ENCODE measurements at places on chromosomes 12 and 14.
A peak's percentile ranks its signal among the peaks of the same experiment; 100 is the strongest.

GRCh38 chr12:12398026-12398859 is 41.4 kb downstream of the BORCS5 start:
- DNase-seq, result no peak

- peak; percentile 60 for DNase-seq
These were observed 347 bp downstream of the SYNDIG1L start for GRCh38 chr14:74425525-74426201.

DNA sequence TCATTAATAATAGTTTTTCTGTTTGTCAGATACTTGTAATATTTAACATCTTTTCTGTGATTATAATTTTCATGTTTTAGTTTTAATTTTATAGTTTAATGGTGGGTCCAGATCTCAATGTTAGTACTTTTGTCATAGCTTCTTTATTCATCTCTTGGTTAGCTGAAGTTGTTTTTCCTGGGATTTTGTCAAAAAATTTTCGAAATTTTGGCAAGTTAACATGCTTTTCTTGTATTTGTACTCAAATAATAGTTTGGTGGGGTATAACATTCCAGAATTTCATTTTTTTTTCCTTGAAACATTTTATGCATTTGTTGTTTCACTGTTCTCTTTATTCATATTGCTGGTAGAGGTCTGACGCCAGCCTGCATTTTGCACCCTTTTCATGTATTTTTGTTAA is 45.5 kb downstream of the KTN1 start:
- DNase-seq, result no peak

DNA sequence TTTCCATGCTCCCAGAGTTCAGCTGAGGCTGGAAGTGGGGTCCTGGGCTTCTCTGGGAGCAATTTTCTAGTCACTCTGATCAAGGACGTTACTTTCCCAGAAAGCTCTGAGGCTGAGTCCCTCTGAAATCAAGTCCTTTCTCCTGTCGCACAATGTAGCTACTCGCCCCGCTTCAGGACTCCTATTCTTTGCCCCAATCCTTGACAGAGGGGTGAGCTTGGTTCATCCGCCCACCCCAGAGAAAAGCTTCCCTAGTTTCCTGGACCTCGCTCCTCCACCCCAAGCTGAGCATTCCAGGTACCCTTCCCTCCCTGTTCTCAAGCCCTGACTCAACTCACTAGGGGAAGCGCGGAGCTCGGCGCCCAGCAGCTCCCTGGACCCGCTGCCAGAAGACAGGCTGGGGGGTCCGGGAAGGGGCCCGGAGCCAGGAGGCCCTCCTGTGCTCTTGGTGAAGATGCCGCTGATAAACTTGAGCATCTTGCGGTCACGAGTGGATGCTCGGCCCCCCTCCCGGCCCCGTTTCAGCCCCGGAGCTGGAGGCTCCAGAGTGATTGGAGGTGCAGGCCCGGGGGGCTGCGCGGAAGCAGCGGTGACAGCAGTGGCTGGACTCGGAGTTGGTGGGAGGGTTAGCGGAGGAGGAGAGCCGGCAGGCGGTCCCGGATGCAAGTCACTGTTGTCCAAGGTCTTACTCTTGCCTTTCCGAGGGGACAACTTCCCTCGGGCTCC is 1.6 kb downstream of the AGAP2 start:
- DNase-seq, result no peak

- DNase-seq, result no peak
These were observed 10.7 kb downstream of the BORCS5 start for GRCh38 chr12:12367482-12367998.

GRCh38 chr12:42786400-42787148 is 197.0 kb upstream of the PRICKLE1 start:
- no peak for DNase-seq

GRCh38 chr12:125013816-125014442 is 20.5 kb downstream of the BRI3BP start:
- DNase-seq, result no peak

DNA sequence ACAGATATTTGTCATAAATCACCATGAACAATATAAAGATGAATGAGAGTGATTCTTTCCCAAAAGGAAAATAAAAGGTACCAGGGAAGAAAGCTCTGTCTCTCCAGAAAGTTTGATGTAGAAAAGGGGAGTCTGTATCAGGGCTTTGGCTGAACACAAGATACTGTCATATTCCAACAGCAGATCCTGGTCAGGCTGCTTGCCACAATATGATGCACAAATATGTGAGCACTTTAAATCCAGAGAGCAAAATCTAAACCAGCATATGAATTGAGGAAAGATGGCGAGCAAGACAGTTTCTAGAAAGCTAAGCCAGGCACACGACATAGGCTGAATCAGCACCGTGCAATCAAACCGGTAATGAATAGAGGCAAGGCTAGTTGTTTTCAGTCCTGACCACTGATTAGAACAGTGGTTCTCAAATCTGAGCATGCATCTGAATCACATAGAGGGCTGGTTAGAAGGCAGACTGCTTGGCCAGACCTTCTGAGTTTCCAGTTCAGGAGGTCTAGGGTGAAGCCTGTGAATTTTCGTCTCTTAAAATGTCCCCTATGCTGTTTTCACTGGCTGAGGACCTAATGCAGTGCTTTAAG is 60.7 kb downstream of the PLCZ1 start:
- DNase-seq, result no peak

DNA sequence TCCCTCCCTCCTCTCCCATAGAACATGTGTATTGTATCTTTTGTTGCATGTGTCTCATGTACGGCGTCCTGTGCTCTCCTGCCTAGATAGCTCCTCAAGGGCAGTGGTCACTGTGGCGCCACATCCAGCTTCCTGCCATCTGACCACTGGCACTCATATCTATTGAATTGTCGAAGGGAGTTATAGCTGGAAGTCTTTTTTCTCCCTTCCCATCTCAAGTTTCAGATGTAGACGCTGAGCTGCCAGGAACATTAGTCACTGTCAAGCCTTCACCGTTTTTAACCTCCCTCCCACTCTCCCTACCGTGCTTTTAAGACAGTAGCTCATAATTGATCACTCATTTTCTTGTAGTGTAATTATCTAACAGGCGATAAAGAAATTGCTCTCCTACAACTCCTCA is 33.0 kb downstream of the MTHFD1 start:
- DNase-seq, result no peak

DNA sequence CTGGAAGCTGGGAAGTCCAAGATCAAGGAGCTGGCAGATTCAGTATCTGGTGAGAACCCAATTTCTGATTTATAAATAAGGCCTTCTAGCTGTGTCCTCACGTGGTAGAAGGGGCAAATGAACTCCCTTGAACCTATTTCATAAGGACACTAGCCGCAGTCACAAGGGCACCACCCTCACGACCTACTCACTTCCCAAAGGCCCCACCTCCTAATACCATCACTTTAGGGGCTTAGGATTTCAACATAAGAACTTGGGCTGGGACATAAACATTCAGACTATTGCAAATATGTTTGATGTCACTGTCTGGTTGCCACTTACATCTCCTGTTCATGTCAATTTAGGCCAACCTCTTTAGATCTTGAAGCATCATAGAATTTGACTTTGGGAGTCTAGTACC is 10.8 kb upstream of the CNIH1 start:
- DNase-seq, result no peak

DNA sequence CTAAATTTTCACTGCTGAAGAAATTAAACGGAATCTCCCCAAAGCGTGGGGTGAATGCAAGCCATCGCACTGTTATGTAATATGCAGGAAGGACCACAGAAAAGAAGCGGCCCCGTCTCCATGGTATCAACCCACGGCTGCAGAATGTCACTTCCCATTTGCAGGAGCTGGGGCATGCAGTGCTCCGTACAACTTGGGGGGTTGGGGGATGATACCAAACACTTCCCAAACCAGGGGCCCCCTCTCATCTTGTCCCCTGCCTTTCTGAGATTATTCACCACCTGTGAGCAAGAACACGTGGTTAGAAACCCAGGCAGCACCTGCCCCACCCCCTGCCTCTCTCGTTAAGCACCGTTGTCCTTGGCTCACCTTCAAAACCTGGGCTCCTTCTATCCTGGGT is 505.1 kb upstream of the TMEM132C start:
- DNase-seq, result no peak

GRCh38 chr12:116166306-116166705 is 111.2 kb downstream of the MED13L start:
- DNase-seq, result no peak

- DNase-seq, result no peak
These were observed 412.4 kb downstream of the FOXG1 start for GRCh38 chr14:29178971-29179370.

- DNase-seq, result no peak
These were observed 455.3 kb downstream of the MDGA2 start for GRCh38 chr14:47220096-47220495.

GRCh38 chr14:80213602-80214001 is 2.3 kb upstream of the DIO2 start:
- peak; percentile 2 for DNase-seq

GRCh38 chr14:61388173-61388975 is 67.0 kb downstream of the PRKCH start:
- no peak for DNase-seq

GRCh38 chr14:60485057-60485597 is 736 bp downstream of the C14orf39 start:
- DNase-seq, result no peak

- no peak for DNase-seq
These were observed at the start of gene TMPRSS12 for GRCh38 chr12:50842637-50843493. TSS of gene TMPRSS12 (plus strand) at chr12:50842926. CDS start at chr12:50842965, 39 bp downstream.

- no peak for DNase-seq
These were observed 219.8 kb downstream of the SLC41A2 start for GRCh38 chr12:104738331-104738730.

GRCh38 chr14:38958589-38958988 is 144.4 kb downstream of the SEC23A start:
- DNase-seq, result no peak

GRCh38 chr14:70641548-70642302 is at the start of gene TTC9:
TSS of gene TTC9 (plus strand) at chr14:70641916. CDS start at chr14:70642130, 214 bp downstream.
- DNase-seq, result peak; percentile 31

DNA sequence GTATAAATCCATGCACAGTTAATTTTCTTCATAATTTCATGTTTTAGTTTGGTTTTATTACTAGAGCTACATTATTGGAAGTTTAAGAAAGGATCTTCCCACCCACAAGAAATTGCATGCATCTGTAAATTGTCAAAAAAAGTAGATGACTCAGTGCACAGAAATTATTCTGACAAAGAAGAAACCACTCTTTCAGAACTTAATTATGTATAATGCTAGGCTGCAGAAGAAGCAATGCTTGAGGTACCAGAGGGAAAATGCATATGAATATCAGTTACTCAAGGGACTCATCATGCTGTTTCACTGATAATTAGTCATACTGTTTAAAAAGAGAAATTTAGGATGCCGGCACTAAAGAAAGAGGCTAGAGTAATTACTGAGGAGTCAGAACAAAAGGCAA is 147.0 kb downstream of the SLC16A7 start:
- no peak for DNase-seq

- DNase-seq, result no peak
These were observed 52.8 kb downstream of the C14orf132 start for GRCh38 chr14:96091941-96092411.

- no peak for DNase-seq
These were observed 137.4 kb downstream of the PAPOLA start for GRCh38 chr14:96639550-96639949.

GRCh38 chr14:24813089-24813815 is 179.3 kb upstream of the GZMB start:
- no peak for DNase-seq

- DNase-seq, result no peak
These were observed 7.0 kb downstream of the KRT1 start for GRCh38 chr12:52673217-52673616.

GRCh38 chr12:40726366-40726765 is 34.1 kb downstream of the CNTN1 start:
- no peak for DNase-seq

- DNase-seq, result no peak
These were observed 1.0 kb upstream of the RERG start for GRCh38 chr12:15222219-15222618.

DNA sequence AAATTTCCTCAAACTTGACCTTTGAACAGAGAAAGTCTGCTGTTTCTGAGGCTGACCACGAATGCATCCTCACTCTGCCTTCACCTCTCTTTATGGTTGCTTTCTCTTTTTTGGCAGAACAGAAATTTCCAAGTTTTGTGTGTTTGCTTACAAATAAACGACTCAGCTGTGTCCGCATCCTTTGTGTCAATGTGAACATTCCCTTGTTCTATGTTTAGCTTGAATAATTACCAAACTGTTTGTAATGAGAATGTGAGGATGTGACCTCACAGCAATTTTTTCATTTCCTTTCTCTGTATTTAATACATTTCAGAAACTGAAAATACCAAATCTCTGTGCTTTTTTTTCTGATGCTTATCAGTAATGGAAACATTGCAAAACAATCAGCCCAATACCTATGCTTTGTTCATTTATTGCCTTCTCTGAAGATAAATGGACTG is 410.9 kb downstream of the EGLN3 start:
- no peak for DNase-seq

- no peak for DNase-seq
These were observed 163.5 kb downstream of the AACS start for GRCh38 chr12:125228519-125229260.

- DNase-seq, result no peak
These were observed 665.6 kb downstream of the C12orf50 start for GRCh38 chr12:87363497-87364084.

GRCh38 chr14:63524537-63525155 is 18.5 kb downstream of the PPP2R5E start:
- DNase-seq, result peak; percentile 42

DNA sequence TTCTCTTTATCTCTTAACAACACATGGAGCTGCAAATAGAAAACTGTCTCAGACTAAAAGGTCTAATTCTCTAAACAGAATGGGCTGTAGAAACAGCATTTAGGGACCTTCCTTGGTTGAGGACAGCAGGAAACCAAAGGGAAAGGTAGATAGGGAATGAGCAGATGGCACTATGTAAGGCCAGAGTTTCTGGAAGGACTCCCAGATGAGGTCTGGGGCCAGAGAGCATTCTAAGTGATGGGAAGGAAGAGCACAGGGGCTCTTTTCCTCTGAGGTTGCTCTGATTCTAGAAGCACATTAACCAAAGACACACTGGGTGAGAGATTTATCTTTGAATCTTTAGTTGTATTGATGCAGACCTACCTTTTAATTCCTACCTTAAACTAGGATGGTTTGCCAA is 79.4 kb downstream of the TPH2 start:
- no peak for DNase-seq

GRCh38 chr14:76647697-76648298 is 113.5 kb upstream of the VASH1 start:
- DNase-seq, result peak; percentile 48

GRCh38 chr12:126791122-126791521 is 1475.8 kb upstream of the TMEM132C start:
- DNase-seq, result no peak

Measured in GM19239 (cell line).